ENCODE measurements at places on chromosomes 11 and 22.

- no peak for DNase-seq
These were observed 50.6 kb upstream of the ACCSL start for GRCh38 chr11:43997022-43997660.

GRCh38 chr11:126063507-126063852, 814 bp upstream of the CDON start:
- no peak for DNase-seq

DNA sequence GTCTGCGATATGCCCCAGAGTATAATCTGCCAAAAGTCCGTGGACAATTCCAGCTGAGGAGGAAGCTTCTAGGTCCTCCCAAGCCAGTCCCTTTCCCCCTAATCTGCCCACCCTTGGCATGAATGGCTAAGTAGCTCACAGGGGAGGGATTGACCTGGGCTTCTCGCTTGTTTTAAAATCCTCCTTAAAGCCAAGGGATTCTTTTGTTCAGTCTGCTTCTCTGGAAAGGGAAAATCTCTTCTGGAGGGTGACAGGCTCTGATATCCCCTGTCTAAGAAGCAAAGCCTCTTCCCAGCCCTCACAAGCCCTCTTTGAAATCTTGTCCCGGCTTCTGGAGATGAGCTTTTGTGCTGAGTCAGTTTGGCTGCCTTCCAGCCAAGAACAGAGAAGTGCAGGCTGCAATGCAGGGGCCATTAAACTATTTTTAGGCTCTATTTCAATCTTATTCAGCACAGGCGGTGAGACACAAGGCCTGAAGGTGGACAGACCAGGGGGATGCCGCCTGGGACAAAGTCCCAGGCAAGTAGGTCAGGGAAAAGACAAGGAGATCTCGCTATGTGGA, 23.9 kb downstream of the NEFH start:
- peak; percentile 31 for DNase-seq

DNA sequence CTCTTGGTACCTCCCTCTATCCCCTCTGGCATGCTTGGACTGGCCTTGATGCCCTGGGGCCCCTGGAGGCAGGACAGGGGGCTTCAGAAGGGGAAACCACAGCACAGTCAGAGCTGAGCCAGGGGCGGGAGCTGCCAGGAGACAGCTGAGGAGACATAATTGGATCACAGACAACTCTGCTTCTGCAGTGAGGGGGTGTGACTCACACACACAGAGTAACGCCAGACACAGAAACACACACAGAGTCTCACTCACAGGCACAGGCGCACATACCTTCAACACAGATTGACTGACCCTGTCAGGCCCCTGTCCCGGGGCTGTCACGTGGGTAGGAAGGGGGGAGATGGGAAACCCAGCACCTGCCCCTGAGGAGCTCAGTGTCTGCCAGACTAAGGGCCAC, 20.6 kb downstream of the STARD10 start:
- peak; percentile 88 for DNase-seq

DNA sequence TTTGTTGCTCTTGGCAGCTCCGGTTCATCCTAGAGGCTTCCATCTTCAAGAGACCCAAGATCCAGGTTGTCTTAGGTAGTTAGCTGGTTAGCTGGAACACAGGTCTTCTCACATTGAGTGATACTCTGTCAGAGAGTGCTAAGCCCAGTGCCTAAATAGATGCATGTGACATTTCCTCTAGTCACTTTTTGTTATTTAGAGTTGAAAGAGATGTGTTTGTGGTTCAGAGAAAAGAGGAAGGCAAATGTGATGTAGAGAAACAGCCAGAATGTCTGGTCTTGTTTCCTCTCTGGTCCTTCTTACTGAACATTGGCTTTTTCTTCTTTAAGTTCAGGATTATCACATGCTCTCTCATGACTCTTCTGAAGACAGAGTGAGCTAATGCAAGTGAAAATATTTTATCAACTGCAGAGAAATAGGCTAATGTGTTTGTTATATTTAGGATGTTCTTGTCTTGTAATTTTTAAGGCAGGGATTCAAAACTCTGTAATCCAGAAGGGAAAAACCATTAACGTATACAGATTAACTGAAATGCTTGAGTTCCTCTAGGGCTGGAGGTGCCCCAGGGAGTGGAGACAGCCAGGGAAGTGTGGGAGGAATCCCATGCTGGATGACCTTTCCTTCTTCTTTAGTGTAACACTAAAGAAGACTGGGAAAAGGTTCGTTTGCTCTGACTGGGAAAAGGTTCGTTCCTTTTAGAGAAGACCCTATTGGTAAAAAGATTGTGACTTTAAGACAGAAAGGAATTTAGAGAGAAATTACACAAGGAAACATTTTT, 75.4 kb downstream of the SWAP70 start:
- no peak for DNase-seq

GRCh38 chr22:19714312-19715187, at the start of gene SEPTIN5:
SEPTIN5 (plus strand) TSS chr22:19714503; CDS start chr22:19714589, 86 bp downstream.
- no peak for DNase-seq

GRCh38 chr22:45587638-45588505, 83.8 kb upstream of the ATXN10 start:
- peak; percentile 84 for DNase-seq

- no peak for DNase-seq
These were observed 49.5 kb downstream of the ZNF280B start for GRCh38 chr22:22458896-22459588.

DNA sequence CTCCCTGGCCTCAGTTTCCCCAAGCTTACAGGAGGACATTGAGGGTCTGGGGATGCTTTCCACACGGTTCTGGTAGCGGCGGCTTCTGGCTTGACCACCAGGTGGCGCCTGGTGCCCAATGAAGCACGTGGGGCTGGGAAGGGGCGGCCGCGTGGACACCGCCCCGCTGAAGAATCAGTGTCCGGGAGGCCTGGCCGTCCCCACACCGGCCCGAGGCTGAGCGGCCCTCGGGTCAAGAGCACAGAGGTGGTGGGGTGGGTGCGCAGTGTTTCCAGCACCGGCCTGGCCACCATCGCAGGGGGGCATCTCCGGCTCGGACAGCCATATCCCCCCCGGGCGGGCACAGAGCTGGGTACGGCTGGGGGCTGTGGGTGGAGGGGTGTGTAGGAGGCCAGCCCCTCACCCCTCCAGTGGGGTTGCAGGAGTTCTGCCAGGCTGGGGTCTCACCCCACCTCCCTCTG, 27.8 kb upstream of the PPARA start:
- DNase-seq = peak; percentile 78

DNA sequence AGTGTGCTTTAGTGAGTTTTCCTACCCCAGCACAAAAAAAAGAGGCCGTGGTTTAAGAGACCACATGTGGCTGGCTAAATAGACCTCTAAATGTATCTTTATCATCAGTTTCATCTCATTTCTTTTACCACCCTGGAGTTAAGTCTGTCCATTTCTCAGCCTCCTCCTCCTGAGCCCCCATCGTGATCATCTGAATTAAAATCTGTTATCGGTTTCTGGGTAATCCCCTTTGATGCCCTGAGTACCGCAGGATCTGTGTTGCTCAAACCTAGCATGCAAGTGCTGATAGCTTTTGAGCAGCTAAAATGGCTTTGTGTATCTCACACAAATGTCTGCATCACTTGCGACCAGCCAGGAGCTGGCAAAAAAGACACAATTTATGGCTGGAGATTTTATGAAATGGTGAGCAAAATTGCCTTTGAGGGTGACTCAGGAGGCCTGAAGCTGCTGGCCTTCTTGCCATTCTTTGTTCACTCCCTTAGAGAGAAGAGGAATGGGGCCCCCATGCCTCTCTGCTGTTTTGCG, 236.5 kb downstream of the NTM start:
- no peak for DNase-seq

DNA sequence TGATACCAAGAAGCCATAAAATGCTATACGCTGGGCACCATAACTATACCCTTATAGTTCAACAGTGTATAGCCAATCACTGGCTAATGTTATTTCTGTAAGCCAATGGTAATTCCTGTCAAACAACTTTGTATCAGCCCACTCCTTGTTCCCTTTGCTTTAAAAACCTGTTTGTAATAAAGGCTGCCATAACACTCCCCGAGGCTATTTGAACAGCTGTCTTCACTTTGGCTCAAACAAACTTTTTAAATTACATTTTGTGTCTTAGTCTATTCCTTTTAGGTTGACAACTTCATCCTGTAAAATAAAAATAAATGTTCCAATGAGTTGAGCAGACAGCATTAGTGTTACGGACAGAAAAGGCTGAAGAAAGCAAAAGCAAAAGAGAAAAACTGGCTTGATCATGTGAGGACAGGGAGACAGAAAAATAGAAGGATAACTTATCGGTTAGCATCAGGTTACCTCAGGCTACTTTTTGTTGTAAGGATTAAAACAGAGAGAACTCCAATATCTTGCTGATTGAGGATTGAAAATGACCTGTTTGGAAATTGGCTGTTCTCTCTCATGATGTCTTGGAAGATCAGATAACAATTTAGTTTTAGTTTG, 95.0 kb downstream of the AASDHPPT start:
- DNase-seq = no peak

GRCh38 chr22:38163844-38164550, 17.6 kb downstream of the PLA2G6 start:
- DNase-seq = no peak

GRCh38 chr22:49044091-49044490, 783.6 kb downstream of the BRD1 start:
- DNase-seq = no peak

DNA sequence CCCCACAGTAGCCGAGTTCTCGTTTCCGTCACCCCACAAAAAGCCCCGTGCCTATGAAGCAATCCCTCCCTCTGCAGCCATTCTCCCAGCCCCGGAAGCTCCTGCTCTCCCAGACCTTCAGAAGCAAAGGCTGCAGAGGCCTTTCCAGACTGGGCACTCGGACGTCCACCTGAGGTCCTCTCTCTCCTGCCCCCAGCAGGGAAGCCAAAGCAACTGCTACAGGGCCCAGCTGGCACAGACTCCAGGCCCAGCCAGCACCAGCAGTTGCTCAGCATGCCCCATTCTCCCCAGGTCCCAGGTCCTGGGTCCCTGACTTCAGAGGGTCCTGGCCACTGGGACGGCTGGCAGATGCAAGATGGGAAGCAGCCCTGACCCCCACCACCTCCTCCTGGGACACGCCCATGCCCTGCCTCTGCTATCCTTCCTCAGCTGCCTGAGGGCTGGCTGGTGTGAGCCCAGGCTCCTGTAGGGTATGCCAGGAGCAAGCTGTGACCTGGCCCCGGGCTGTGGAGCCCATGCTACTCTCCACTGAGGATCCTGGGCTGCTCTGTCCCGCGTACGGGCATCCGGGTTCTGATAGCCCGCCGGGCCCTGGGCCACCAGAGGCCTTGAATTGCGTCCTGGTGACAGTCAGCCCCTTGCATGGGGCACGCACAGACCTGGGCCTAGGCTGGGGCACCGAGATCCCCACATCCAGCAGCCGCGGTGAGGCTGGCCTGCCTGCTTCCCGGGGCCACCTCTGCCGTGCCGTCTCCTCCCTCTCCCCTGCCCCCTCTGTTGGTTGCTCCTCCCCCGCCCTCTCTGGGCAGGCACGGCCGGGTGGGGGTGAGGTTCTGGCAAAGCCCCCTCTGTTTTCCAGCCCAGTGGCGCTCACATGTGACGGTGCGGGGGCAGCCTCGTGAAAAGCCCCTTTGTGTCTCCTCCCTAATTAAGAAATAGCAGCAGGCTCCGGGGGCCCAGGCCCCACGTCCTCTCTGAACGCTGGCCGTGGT, 1310.3 kb downstream of the BRD1 start:
- no peak for DNase-seq

- no peak for DNase-seq
These were observed 14.6 kb downstream of the MS4A6A start for GRCh38 chr11:60168306-60168705.

DNA sequence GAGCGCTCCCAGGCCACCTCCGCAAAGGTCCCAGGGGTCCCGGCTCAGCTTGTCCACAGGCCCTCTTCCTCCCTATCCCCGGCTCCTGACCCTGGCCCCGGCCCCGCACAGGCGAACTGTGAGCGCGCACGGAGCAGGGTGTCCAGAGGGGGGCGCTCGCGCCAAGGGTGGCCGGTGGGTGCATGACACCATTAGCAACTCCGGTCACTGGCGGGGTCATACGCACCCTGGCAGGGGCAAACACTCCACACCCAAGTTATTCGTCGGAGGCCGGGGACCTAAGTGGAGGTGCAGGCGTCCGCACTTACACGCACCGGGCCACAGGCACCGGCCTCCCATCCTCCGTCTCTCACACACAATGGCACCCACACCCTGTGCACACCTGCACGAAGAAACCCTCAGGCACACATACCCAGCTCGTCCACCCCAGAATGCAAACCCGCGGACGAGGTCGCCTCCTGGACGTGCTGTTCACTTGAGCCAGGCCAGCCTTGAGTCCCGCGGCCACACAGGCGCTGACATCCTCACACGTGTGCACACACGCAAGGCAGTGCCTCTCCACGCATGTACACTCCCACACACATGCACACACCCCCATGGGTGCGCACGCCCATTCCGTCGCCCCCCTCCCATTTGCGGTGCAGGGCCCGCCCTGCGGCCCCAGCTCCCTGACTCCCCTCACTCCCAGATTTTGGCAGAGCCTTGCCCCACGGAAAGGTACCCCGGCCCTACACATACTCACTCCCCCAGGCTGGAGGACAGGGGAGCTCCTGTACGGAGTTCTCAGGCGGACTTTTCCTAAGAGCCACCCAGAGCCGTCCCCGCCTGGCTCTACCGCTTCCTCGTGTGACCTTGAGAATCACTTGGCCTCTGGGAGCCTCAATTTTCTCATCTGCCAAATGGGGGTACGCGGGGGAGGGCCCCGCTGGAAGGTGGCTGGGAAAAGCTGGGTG, at the start of gene RASGRP2:
TSS of gene RASGRP2 (minus strand) at position 552 of the 953 bp plus-strand sequence. CDS start 1,276 bp downstream, outside the sequence.
- DNase-seq = peak; percentile 36

DNA sequence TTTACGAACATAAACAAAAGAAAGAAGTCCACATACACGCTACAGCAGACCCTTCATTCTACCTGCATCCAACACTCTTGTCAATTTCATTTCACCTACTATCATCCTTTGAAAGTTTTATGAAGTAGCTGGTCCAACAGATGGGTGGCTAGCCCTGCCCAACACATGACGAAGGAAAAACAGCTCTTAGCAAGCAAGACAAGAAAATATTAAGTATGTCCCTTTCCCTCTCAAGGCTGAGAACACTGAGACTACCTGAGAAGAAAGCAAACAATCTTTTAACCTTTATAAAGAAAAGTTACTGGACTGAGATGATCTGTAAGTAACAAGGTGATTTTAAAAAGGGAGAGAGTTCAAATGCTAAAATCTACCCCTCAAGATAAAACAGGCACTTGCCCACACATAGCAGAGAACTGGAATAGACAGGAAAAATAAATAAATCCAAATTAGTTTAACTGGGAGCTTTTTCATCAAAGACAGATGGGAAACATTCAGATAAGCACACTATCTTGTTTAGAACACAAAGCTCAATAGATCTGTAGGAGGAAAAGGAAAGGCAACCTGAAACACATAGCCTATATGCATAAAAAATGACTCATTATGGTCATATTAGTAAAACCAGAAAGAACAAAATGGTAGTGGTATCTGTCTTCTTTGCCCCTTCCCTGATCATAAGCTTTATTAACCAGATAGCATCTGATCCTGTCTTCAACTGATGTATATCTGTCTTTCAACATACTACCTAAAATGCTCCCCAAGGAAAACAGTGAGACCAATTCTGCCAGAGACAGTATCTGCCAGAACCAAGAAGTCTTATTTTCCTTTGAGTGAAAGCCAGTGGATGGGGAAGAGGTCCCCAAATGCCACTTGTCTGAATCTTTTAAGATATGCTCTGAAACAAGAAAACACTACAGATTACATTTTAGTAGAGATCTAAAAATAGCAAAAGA, 104.3 kb downstream of the MRTFA start:
- DNase-seq = no peak

Measured in ELR (cell line).